ENCODE measurements at places on chromosomes 16 and 17.

DNA sequence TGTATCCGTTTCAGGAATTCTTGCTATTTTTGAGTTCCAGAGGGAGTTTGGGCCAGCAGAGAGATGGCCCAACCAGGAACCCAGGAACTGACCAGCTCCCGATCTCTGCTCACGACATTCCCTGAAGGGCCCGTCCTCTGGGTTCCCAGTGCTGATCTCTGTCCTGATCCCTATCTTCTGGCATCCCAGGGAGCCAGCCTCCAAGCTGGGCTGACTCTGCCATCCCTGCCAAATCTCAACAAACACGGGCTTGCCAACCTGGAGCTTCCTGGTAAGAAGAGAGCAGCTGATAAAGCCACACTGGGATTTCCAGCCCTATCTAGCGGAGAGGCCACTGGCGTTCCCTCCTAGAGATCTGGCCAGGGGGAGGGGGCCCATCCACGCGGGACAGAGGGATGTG is 16.2 kb downstream of the GPRC5B start:
- DNase-seq, result no peak

DNA sequence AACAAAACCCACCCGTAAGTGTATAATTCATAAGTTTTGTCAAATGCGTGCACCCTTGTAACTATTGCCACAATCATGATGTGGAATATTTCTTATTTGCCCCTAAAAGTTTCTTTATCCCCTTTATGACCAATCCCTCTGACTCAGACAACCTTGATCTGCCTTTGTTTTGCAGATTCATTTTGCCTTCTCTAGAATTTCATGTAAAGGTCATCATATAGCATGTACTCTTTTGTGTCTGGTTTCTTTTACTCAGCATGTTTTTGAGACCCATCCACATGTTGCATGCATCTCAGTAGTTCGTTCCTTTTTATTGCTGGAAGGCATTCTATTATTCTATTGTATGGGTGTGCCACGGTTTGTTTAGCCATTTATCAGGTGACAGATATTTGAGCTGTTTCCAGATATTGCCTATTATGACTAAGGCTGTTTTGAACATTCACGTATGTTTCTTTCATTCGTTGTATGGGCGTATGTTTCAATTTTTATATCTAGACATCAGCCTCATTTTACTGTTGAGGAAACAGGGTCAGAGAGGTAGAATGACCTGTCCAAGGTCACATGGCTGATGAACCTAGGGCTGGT is 192.4 kb downstream of the RAB11FIP4 start:
- DNase-seq, result no peak

GRCh38 chr16:55662644-55663031 is 6.8 kb downstream of the SLC6A2 start:
- no peak for DNase-seq

- DNase-seq, result no peak
Observed at GRCh38 chr17:55990332-55991006, 162.8 kb upstream of the ANKFN1 start.

- DNase-seq, result no peak
Observed at GRCh38 chr17:19805006-19805405, 56.9 kb upstream of the ALDH3A1 start.

DNA sequence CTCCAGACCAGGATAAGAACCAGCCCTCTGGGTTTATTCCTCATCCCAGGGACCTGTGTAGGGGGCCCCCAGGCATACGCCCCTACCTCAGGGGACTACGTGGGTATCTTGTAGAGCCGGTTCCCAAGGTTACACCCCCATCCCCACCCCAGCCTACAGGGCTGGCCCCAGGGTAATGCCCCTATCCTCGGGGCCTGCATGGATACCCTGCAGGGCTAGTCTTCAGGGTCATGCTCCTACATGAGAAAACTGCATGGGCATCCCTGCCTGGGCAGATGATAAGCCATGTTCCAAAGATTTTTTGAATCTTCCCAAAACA is 14.2 kb downstream of the HDAC5 start:
- no peak for DNase-seq

GRCh38 chr16:6827931-6828330 is 504.7 kb upstream of the RBFOX1 start:
- DNase-seq, result no peak

- DNase-seq, result no peak
Observed at GRCh38 chr17:79681628-79682261, 49.0 kb upstream of the ENPP7 start.

- DNase-seq, result no peak
Observed at GRCh38 chr17:72774236-72774635, 318.3 kb downstream of the SLC39A11 start.

DNA sequence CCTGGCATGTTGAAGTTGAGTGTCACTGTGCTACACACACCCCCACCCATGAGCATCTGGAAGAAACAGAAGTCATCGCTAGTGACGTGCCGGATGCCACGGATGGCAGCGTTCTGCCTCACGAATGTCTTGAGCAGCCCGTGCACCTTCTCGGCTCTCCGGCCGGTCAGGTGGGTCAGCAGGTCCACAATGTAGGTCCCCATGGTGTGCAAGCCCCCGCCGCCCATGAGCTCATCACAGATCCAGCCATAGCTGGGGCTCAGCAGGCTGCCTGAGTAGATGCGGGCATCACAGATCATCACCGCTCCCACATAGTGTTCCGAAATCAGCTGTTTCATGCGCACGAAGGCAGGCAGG is 8.9 kb downstream of the C16orf86 start:
- no peak for DNase-seq

- no peak for DNase-seq
Observed at GRCh38 chr16:19909750-19910322, 25.2 kb upstream of the GPRC5B start.

GRCh38 chr17:39573447-39574298 is 34.0 kb downstream of the NEUROD2 start:
- peak; percentile 53 for DNase-seq

- DNase-seq, result no peak
Observed at GRCh38 chr17:50173335-50173941, 7.6 kb downstream of the SGCA start.

DNA sequence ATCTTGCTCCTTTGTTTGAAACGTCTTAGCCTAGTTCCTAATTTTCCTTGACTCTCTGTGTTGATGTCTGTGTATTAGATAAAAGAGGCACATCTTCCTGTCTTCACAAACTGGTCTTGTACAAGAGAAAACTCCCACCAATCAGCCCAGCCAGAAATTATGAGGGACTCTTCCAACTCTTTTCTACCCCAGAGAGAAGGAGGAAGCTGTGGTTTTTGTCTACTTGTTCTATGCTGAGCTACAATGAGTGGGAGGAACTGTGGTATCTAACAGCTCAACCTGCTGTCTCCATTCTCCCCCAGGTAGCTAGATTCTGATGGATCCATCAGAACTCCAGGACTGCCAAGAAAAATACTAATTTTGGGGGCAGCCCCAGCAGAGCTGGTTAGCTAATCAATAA is 392.5 kb downstream of the HS3ST3B1 start:
- no peak for DNase-seq

DNA sequence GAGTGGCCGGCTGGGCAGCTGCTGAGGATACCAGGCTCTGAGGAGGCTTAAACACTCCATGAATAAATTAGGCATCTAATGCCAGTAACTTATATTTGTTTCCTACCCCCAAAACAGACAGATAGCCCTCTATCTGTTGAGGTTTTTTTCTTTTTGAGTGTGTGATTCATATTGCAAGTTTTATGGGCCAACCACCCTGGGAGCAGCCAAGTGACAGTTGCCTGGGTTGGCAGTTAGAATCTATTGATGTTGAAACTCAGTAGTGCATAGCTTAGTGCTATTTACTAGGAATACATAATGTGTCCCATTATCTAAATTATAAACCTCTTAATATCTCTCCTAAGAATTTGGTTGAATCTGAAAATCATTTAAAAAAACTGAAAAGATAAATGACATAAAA is 397.4 kb downstream of the CA10 start:
- DNase-seq, result no peak

GRCh38 chr16:72324578-72324977 is 152.6 kb upstream of the PMFBP1 start:
- no peak for DNase-seq

DNA sequence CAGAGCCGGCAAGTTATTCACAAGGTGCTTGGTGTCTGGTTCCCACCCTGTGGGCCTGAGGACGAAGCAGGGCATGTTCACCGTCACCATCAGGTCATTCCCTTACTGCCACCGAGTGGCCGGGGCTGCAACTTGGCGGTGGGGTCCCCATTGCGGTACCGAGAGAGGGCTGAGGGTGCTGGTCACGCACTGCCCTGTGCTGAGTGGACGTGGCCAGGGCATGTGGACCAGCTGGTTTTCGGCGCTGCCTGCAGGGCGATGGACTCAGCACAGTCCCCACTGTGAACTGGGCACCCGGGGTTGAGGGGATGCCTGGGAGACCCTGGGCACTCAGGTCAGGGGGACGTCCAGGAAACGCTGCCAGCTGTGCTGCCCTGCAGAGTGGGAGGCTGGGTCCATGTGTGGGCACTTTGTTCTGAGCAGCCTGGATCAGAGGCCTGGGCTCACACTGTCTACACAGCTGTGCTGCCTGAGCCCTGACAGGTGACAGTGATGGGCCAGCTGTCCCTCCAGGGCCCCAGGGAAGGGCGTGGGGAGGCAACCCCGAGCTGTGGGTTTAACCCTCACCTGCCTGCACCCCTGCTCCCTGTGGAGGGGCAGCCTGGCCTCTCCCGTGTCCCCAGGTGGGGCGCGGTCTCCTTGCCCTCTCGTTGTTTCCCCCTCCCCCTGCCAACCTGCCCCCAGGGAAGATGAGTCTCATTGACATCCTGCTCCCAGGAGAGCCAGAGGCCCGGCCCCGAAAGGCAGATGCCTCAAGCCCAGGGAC is 39.3 kb upstream of the GNG13 start:
- no peak for DNase-seq

DNA sequence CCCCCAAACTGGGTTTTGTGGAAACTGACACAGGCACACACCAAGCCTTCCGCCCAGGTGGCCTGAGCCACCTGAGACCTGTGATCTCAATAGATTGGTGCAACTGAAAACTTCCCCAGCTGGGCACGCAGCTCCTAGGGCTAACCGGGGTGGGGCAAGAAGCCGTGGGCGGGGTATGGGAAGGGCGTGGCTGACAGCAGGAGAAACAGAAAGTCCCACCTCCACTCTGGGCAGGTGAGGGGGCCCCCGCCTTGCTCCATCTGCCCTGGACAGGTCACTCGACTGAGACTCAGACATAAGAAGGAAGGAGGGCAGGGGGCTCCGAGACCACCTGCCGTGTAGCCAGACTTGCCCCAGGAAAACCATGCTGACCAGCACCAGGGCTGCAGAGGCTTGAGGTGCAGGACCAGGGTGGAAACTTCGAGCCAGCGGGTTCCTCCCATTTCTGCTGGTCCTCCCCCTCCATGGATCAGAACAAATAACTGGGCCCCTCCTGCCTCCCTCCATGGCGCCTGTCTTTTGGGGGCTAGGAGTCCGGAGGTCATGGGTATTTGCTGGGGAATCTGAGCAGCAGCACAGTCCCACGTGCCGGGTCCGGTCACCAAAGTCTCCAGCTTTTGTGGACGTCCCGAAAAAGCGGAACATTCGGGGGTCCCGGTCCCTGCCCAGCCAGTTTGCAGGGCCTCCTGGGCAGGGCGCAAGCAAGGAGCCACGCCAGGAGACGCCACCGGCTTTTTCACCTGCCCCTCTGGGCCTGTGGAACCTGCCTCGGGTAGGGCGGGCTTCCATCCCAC is 1.3 kb downstream of the TIMP2 start:
- peak; percentile 82 for DNase-seq

DNA sequence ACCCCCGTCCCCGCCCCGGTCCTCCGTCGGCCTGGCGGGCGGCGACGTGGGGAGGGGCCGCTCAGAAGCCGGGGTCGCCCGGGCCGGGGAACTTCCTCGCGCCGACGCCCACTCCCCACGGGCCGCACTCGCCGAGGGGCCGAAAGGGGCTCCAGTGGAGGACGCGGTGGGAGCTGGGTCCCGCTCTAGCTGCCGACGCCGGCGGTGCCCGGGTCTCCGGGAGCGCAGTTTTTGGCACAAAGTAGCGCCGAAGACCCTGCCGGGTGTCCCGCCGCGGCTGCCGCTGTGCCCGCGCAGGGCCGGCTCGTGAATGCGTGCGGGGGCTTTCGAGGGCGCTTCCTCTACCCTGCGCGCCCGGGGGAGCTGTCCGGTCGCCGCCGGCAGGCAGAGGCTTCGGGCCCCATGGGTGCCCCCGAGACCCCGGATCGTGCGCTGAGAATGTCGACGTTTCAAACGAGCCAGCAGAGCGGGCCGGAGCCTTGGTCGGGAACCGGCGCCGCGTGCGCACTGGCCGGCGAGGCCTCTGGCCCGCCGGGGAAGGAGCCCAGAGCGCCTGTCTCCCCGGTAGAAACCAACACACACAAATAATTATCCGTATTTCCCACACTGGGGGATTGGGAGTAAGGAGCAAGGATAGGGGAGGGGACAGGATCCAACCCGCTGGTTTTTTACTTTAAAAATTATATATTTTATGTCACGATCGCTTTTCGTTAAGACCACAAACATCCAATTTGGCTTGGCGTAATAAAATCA is 46.6 kb upstream of the SLC38A10 start:
- DNase-seq, result no peak

GRCh38 chr16:68884861-68885720 is 41.8 kb downstream of the TANGO6 start:
- no peak for DNase-seq

DNA sequence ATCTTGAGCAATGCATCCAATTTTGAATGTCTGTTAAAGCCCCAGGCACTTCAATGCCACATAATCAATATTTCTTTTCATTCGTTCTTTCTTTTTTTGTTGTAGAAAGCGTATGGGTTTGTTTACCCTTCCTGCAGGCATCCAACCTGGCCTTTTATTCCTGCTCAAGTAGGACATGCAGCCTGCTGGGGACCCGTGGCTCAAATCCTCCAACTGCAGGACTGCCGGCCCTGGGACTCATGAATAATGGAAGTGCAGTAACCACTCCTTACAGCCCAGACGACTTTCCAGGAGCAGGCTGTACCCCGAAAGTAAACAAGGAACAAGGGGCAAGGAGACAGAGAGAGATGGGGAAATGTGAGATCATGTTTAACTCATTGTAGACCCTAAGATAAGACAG is 126.4 kb downstream of the SALL1 start:
- DNase-seq, result no peak

DNA sequence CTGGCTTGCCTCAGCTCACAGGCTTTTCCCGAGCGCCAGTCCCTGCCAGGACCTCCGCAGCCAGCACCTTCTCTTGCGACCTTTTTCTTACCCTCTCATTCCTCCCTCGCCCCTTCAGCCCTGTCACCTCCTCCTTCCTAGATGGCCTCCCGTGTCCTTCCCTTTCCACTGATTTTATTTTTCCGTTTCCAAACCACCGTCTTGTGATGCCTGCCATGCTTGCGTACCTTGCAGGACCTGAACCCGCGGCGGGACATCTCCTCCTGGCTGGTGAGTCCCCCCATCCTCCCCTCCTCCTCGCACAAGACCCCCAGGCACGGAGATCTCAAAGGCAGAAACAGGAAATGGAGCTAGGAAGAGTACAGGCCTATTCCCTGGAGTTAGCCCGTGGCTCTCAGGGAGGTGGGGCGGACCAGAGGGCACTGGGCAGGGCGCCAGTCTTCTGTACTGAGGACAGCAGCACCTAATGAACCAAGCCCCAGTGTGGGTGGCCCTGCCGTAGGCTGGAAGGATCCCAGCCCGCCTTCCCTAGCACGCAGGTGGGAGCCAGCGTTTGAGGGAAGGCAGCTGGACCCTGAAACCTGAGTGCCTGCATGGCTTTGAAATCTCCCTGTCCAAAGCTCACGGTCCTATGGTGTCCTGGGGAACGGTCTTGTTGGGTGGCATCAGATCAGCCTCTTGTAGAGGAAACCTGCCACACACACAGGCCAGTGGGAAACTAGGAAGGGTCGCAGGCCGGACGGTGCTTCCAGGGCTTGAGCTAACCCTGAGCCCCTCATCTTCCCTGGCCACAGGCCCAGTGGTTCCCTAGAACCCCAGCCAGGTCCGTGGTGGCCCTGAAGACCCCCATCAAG is 612 bp downstream of the CISD3 start:
- peak; percentile 80 for DNase-seq

GRCh38 chr16:29922986-29923501 is 3.0 kb downstream of the KCTD13 start:
- DNase-seq, result peak; percentile 41
